Activated CD4-positive, alpha-beta T cell treated with anti-CD3 and anti-CD28 coated beads for 36 hours (primary cell): ENCODE measurements at places on chromosomes 2 and 18.

GRCh38 chr18:62881509-62882016 is 166.2 kb downstream of the PHLPP1 start:
- DNase-seq = peak; percentile 17

GRCh38 chr2:195642027-195642678 is 14.9 kb upstream of the SLC39A10 start:
- no peak for DNase-seq

- no peak for DNase-seq
Measured at GRCh38 chr2:201515573-201516246, 64.2 kb downstream of the STRADB start.

- DNase-seq = no peak
Measured at GRCh38 chr2:64398516-64399129, 55.3 kb upstream of the LGALSL start.

- DNase-seq = no peak
Measured at GRCh38 chr2:178412047-178412446, 38.9 kb downstream of the PRKRA start.

DNA sequence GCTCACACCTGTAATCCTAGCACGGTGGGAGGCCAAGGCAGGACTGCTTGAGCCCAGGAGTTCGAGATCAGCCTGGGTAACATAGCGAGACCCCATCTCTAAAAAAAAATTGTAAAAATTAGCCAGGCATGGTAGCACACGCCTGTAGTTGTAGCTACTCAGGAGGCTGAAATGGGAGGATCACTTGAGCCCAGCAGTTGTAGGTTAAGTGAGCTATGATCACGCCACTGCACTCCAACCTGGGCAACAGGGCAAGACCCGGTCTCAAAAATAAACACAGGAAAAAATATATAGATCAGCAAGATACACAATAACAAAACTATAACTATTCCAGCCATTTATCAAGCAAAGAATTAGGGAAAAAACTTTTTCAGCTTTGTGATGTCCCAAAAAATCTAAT is 3.0 kb downstream of the SF3B1 start:
- no peak for DNase-seq

GRCh38 chr2:24451805-24452501 is 39.1 kb upstream of the NCOA1 start:
- DNase-seq = no peak
